Stromal cell of bone marrow (primary cell): ENCODE measurements at places on chromosomes 12 and 14.
A peak's percentile ranks its signal among the peaks of the same experiment; 100 is the strongest.

- DNase-seq = no peak
Observed at GRCh38 chr12:68850390-68850789, 42.4 kb downstream of the MDM2 start.

DNA sequence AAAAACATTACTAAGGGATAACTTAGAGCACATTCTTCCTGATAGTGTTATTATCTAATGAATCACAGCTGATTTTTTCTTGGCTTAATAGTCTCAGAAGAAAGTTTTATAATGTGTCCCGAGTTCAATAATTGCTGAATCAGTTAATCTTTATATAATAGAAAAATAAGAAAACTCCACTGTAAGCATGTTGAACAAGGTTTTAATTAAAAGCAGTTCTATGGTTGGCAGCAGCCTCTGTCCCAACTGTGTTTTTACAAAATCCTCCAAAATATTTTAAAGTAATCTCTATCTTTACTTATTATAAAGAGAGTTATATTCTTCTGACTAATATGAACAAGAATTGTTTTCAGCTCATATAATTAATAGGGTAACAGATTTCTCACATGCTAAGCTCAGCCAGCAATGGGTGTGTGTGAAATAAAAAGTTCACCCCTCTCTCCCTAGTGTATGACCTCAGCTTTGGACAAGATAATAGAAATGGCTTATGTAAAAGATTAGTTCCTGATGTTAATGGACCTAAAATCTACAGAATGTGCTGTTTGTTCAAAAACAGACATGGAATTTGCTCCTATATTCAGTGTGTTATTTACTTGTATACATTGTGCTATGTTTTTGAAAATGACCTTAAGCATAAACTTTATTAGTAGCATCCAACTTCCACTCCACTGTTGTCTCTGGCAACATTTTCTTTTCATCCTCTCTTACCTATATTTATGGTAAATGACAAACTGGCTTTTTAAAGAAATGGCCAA lies 67.1 kb upstream of the DCN start:
- peak; percentile 48 for DNase-seq

DNA sequence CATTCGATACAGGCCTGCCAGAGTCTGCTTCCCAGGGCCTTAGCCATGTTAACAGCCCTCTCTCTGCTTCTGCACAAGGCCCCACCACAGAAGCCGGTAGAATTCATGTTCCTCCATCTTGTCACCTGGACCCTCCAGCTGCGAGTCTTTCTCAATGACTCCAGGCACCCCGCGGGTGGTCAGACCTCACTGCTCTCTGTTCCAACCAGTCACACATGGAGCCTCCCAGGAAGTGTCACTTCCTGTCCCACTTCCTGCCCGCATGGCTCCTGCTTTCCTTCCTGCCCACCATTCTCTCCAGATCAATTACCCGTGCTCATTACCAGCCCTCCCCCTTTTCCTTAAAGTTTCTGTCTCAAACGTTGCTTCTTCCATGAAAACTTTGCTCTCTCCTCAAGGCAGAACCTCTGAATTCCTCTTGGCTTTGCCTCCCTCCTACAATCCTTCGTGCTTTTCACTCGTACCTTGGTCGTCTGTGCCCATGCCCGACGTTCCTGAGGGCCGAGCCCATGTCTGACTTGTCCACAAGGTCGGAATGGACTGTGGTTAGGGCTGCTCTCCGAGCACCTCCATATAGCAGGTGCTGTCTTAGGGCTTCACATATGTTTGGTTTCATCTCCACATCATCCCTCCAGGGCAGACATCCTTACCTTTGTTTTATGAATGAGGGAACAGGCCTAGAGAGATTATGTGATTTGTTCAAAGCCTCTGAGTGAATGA lies 172.1 kb downstream of the TSPAN9 start:
- DNase-seq = no peak

DNA sequence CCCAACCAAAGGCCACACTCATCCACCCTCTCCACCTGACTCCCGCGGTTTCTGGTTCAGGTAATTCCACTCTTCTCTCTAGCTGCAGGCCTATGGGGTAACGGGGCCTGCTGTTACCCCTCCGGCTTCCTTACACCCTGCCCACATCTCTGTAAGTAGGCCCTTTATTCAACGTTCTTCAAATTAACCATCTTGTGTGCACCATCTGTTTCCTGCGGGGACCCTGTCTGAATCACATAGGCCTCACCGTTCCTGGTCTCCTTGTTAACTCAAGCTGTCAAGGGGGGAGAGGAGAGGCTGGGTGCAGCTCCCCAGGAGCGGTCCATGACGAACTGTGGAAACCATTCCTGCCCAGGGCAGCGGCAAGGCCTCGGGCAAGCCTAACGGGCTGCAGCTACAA lies 9.3 kb upstream of the DLK1 start:
- DNase-seq = no peak

DNA sequence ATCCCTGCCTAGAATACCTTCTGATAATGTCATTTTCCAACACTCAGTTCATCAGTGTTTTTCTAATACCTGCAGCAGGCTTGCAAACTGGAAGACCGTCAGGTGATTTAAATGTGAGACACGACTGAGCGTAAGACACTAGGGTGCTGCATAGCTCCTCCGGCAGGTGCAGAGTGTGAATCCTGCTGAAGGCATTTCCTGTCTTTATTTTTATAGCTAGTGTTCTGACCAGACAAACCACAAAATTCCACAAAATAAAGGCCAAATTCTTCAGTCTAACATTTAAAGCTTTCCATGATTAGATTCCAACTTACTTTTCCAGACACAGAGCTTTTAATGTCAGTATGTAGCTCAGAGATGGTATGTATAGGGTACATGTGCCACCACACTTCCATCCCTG lies 70.7 kb downstream of the BBS10 start:
- peak; percentile 6 for DNase-seq

DNA sequence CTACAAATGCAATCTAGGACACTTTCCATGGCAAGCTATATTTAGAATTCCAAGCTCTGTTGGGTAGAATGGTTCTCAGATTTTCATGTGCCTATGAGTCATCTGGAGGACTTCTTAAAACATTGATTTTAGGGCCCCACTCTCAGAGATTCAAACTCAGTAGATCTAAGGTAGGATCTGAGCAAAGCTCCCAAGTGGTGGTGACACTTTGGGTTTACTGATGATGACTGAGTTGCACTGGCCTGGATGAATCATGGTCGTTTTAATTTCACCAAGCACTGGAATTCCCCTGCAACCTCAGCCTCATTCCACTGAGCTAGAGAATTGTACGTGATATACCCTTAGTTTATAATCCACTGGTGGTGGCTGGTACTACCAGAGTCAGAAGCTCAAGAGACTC lies 86.5 kb downstream of the PPM1H start:
- DNase-seq = peak; percentile 68

- no peak for DNase-seq
Observed at GRCh38 chr12:99253068-99253467, 394.5 kb upstream of the GARIN6 start.

DNA sequence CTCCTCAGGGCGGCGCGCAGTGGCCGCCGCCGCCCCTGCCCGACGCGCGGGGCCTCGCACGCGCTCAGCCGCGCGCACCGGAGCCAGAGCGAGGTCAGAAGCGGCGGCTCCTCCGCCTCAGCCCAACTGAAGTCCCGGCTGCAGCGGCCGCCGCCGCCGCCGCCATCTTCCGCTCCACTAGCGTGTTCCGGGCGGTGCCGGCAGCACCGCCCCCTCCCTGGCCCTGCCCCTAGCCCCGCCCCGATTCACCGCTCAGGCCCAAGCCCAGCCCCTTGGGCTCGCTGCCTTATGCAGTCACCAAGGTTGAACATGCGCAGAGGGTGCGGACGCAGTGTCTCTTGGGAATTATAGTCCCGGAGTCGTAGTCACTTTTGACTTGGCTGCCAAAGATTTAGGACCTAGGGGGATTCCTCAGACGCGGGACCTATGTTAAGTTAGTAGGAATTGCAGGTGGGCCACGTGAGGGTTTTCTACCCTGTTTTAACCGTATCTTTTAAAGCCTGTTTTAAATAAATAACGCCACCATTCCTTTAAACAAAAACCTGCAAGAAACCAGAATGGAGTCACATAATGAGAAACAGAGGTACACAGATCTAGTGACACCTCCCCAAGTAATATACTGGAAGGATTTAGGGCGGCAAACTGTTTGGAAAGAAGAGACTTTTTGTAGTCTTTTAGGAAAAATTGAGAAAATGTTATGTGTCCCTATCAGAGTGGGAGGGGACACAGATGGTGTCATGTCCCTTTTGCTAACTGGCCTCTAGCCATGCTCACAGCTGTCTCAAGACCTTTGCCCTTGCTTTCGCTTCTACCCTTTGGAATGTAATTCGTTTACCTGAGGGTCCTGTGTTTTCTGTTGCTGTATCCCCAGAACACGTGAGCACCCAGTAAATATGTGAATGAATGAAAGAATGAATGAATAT lies at the start of gene PPTC7:
PPTC7 (minus strand) TSS at position 182 of the 923 bp plus-strand sequence. CDS start 287 bp downstream, outside the sequence.
- DNase-seq = peak; percentile 88
